Activated CD4-positive, CD25-positive, alpha-beta regulatory T cell treated with anti-CD3 and anti-CD28 coated beads, Interleukin-2, amount 50 U/mL, for 72 hours (primary cell): ENCODE measurements at places on chromosomes 2 and 18.

DNA sequence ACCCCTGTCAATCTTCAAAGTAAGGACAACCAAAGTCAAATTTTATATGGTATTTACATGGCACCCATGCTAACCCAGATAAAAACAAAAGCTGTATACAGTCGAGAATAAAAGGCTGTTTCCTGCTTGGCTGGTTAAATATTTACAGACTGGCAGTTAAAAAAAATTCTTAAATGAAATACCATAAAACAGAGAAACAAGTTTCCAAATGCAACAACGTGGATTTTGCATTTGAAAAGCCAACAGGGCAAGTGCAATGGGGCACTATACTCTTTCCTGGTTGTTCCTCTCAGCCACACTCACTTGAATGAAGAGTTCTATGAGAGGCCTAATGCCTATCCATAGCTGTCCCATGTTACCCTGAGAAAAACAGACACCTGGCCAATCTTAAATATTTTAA is 6.1 kb upstream of the NR4A2 start:
- no peak for DNase-seq

- DNase-seq: no peak
Measured at GRCh38 chr2:76829374-76830234, 692.6 kb downstream of the LRRTM4 start.

DNA sequence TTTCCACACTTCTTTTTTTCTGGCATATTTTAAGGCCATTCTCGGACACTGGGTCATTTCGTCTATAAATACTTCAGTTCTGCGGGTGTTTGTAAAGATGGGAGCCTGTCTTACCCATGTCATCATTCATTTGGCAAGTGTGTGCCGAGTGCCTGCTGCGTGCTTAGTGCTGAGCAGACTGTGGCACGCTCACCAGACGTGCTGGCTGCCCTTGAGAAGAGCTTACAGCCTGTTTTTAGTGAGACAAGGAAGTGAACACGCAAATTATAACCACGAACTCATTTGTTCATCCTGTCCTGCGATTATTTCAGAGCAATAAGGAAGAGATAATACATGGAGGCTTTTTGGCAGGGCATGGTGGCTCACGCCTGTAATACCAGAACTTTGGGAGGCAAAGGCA is 10.4 kb upstream of the STON1 start:
- DNase-seq: no peak

DNA sequence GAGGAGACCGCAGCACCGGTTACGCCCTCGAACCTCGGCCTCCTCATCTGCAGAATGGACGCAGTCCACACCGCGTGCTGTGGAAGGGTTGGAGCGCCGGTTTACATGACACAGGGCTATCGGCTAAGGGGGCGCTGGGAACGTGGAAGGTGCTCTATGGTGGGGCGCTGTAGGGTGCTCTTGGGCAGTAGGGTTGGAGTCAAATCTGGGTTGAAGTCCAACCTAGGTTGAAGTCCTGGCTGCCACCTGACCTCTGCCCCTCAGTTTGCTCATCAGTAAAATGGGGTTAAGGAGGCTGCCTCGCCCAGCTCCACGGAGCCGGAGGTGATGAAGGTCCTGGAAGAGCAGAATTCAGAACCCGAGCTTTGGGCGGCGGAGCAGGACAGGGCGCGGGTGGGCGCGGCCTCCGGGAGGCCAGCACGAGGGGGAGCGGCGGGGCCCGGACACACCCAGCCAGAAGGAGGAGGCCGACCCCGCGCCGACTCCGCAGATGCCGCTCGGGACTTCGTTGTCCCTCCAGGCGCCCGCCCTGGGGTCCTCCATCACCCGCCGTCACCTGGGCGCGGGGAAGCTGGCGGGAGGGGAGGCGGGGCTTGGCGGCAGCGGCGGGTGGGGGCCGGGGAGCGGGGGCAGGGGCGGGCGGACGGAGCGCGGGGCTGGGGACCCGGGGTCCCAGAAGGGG is 558 bp upstream of the GAREM2 start:
- no peak for DNase-seq

DNA sequence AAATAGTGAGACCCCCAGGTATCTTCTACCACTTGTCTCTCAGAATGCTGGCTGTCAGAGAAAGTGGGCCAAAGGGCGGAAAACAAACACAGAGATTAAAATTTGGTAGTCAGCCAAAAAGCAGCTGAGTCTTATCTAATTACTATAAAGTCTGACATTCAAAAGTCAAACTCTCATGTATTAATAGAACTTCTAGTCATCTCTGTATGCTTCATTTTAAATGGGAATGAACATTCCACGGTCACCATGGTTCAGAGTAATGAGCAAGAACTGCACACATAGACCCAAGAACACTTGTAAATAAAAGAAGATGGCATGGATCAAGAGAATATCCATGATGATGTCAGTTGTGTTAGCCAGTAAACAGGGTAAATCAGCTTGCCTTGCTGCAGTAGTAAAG is 1267.0 kb upstream of the CHAC2 start:
- DNase-seq: no peak

GRCh38 chr2:164538240-164538866 is 82.9 kb downstream of the GRB14 start:
- no peak for DNase-seq

DNA sequence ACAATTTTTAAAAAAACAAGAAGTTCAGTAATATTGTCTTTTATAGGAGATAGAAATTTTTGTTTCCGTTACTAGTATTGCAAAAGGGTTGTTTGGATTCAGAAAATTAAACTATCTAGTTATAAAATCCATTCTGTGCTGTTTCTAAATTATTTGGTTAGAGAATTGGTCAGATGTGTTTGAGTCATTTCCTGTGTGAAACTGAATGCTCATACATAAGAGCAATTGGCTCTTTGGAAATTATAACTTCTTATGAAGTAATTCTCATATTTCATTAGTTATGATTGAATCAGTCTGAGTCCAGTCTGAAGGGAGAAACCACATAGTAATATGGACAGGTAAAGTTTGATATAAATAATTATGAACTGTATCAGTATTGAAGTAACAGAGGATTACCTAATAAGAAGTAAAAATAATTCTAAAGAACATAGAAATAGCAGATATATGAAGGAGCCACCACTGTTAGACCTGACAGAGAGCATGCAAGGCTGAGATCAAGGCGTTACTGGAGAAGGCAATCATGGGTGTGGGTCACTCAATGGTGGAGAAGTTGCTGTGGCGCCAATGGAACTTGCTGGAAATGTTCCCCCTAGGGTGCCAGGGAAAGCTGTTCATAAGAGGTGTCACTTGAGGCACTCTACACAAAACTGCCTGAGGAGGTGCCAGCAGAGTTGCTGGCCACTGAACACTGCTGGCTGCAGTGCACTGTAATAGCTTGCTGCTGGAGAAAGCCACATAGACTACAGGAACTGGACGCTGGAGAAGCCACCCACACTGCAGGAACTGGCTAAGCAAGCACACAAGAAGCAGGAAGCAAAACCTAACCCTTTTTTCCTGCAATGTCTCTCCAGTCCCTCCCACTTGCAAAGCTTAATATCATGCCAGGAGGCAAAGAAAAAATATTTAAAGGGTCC is 18.0 kb upstream of the FAP start:
- DNase-seq: no peak

- no peak for DNase-seq
Measured at GRCh38 chr2:119366161-119366648, 429 bp downstream of the C2orf76 start.

DNA sequence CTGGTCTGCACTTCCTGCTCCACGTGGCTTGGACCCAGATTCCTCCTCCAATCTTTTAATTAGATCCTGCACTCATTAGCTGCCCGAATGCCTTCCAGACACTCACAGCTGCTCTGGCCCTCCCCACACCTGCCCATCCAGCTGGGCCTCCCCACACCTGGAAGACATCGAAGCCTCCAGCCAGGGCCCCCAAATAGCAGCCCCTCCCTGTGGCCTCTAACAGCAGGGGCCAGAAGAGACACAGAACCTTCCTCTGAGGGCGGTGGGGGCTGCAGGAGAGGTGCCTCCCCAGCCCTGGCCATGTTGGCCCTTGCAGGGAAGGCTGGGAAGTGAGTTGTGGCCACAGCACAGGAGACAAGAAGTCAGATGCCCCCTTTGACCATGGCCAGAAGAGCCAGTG is 252.8 kb downstream of the DYSF start:
- DNase-seq: no peak

DNA sequence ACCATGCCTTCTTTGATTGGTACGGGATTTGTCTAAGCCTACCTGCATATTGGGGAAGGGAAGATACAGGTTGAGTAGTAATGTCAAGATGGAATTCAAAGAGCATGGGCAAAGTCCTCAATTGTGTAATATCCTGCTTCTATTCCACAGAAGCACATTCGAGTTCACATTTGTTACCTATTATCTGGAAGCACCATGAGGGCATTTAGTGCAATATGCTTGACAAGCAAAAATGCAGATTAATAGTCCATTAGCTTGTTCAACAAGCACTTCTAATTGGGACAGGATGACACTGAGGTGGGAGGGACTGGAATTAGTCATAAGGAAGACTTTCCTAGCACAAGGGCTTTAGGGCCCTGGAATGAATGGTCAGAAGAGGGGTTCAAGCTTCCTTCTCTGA is 40.5 kb downstream of the MYO5B start:
- DNase-seq: no peak

GRCh38 chr2:3148716-3149115 is 228.9 kb downstream of the EIPR1 start:
- no peak for DNase-seq

- no peak for DNase-seq
Measured at GRCh38 chr18:54829856-54830255, 1.6 kb downstream of the RAB27B start.

GRCh38 chr2:8572712-8573233 is 109.1 kb upstream of the ID2 start:
- no peak for DNase-seq

DNA sequence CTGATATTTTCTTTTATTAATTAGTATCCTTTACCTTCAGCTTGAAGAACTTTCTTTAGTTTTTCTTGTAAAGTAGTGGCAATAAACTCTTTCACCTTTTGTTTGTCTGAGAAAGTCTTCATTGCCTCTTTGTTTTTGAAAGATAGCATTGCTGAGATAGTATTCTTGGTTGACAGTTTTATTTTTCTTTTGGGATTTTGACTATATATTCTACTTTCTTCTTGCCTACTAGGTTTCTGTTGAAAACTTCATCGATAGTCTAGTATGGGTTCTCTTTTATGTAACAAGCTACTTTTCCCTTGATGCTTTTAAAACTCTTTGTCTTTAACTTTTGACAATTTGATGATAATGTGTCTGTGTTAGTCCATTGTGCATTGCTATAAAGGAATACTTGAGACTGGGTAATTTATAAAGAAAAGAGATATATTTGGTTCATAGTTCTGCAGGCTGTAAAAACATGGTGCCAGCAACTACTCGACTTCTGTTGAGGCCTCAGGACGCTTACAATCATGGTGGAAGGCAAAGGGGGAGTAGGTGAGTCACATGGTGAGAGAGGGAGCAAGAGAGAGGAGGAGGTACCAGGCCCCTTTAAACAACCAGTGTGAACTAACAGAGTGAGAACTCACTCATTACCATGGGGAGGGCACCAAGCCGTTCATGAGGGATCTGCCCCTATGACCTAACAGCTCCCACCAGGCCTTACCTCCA is 12.0 kb downstream of the CCDC150 start:
- DNase-seq: no peak

DNA sequence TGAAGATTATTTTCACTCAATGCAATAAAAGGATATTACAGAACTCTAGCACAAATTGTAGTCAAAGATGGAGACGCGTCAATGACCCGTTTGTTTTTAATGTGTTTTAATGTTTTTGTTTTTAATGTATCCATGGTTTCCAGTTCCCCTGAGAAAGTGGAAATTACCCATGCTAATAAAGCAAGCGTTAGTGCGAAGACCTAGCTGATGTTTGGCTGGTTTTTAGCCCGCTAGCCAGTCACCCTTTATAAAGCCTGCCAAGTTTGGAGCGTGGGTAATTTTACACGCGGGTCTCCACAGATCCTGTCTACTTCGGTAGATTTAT is 430 bp upstream of the CHMP1B start:
- no peak for DNase-seq

DNA sequence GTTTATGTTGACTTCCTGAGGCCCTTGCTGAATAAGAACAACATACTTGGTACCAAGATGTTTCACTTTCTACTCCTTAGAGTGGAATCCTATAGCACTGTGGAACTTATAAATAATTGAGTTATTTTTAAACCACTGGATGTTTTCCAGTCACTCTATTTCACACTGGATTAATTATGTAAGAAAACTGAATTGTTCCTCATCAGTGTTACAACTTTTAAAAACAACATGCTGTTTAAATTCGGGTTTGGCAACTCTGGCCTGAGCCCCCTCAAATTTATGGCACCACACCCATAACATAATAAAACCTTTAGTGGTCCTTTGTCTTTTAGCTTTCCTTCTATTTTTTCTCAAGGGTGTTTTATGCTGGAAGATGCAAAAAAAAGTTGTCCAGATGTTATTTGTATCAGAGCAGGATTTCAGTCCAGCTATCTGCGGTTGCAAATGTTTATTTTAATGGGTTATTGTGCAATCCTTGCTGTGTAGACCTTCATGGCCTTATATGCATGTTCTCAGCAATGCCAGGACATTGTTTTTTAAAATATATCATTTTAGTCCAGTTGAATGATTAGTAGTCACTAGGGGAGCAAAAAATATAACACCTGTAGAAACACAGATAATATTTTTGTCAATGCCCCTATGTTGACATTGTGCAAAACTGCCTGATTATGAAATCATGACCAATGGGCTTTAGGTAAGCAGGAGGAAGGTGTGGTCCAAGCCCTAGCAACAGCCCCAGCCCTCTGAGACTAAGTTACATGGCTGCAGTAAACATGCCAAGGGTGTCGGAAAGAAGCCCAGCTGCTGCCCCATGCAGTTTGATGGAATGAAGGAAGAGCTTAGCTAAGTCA is 638.0 kb upstream of the ZEB2 start:
- DNase-seq: no peak

GRCh38 chr2:226798422-226799210 is 1.0 kb downstream of the IRS1 start:
- DNase-seq: peak; percentile 46

- no peak for DNase-seq
Measured at GRCh38 chr2:72983500-72984161, 66.3 kb downstream of the EMX1 start.
